ENCODE measurements at places on chromosomes 3 and 15. TPM values are rescaled to one million over a fixed set of nuclear protein-coding genes. Genes with fewer than 3 reads are reported as not detected.

PRR20G gene
- total RNA-seq, result not detected

MAGEF1 gene
- 5.3 TPM for total RNA-seq

FANCD2OS gene
- total RNA-seq, result not detected

ANKRD63 gene
- 0.23 TPM for total RNA-seq

RTP3 gene
- total RNA-seq, result not detected

USP4 gene
- 78.1 TPM for total RNA-seq

MKRN3 gene
- total RNA-seq, result 6.2 TPM

ITGB5 gene
- total RNA-seq, result not detected

TMEM108 gene
- not detected for total RNA-seq

LRTM1 gene
- not detected for total RNA-seq

CATSPER2 gene
- 3.0 TPM for total RNA-seq

CHST13 gene
- not detected for total RNA-seq

Data from activated naive CD4-positive, alpha-beta T cell treated with anti-CD3 and anti-CD28 coated beads, Interleukin-2, amount 10 ng/mL, durations not matched to agents 5 hours and 36 hours (primary cell).